Activated CD8-positive, alpha-beta memory T cell treated with anti-CD3 and anti-CD28 coated beads for 1 hour (primary cell): ENCODE measurements at places on chromosomes 4 and X.

DNA sequence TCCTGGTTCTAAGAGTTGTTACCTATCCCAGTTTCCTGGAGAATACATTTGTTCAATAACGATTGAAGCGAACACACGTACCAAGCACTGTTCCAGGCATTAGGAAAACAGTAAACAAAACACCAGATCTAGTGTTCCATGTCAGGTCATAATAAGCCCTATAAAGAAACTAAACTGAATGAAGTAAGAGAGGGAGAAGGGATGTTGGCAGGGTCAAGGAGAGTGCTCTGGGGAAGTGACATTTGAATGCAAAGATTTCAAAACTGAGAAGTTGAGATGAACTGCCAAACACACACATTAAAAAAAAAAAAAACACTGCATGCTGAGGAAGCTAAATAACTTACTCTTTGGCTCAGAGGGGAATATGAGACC, 14.4 kb upstream of the ENAM start:
- DNase-seq, result no peak

DNA sequence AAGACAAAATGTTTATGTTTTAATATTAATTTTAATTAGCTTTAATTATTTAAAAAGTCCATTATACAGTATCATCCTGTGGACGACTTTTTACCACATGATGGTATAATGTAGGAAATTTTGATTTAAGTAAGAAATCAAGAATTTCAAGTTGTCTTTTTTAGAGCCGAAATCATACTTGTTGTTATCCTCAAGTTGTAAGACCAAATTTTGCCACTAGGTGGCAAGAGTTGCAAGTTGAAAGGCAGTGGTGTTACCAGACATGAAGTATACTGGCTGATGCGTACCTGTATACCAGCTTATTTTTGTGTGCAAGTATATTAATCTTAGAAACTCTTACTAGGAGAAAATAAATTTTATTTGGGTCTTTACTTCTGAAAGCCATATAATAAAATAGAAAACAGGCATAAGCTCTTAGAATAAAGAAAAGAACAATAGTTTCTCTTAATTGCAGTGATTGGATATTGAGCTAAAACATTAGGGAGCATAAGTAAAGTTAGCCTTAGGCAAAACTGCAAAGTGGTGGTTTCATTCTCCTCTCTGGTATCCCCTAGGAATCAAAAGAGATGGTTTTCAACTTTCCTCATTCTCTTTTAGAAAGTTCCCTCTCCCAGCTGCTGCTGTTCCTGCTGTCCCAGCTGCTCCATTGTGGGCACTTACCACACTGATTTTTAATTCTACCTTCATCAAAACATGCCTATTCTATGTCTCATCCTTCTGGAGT, 118.0 kb upstream of the WDFY3 start:
- no peak for DNase-seq

- no peak for DNase-seq
Observed at GRCh38 chr4:116702949-116703348, 382.4 kb downstream of the TRAM1L1 start.

- no peak for DNase-seq
Observed at GRCh38 chrX:112832481-112833095, 8.0 kb downstream of the AMOT start.

DNA sequence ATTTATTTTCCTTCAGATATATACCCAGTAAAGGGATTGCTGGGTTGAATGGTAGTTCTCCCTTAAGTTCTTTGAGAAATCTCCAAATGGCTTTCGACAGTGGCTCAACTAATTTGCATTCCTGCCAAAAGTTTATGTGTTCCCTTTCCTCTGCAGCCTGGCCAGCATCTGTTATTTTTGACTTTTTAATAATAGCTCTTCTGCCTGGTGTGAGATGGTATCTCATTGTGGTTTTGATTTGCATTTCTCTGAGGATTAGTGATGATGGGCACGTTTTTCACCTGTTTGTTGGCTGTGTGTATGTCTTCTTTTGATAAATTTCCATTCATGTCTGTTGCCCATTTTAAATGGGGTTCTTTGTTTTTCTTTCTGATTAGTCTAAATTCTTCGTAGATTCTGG, 375.2 kb downstream of the UBE2NL start:
- DNase-seq, result no peak

DNA sequence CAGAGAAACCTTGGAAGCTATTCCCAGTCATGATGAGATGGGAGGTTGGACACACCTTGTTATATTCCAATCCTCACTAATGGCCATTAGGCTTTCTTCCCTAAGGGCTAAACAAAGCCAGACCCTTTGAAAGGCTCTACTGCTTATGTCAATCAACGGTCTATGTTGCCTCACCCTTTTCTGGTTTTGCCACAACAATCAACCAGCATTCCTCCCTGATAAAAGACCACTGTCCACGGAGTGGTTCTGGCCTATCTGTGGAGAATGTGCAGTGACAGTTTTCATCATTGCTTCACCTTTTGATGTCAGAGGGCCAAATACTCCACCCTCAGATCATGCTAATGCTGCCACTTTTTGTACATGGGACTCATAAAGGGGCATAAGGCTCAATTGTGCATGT, 913.4 kb downstream of the RPA4 start:
- DNase-seq, result no peak

- DNase-seq, result no peak
Observed at GRCh38 chrX:68902706-68903504, 74.1 kb downstream of the EFNB1 start.

- DNase-seq, result no peak
Observed at GRCh38 chr4:178778496-178778895, 1336.3 kb upstream of the AGA start.

- no peak for DNase-seq
Observed at GRCh38 chrX:153830640-153831428, 490 bp upstream of the PDZD4 start.

DNA sequence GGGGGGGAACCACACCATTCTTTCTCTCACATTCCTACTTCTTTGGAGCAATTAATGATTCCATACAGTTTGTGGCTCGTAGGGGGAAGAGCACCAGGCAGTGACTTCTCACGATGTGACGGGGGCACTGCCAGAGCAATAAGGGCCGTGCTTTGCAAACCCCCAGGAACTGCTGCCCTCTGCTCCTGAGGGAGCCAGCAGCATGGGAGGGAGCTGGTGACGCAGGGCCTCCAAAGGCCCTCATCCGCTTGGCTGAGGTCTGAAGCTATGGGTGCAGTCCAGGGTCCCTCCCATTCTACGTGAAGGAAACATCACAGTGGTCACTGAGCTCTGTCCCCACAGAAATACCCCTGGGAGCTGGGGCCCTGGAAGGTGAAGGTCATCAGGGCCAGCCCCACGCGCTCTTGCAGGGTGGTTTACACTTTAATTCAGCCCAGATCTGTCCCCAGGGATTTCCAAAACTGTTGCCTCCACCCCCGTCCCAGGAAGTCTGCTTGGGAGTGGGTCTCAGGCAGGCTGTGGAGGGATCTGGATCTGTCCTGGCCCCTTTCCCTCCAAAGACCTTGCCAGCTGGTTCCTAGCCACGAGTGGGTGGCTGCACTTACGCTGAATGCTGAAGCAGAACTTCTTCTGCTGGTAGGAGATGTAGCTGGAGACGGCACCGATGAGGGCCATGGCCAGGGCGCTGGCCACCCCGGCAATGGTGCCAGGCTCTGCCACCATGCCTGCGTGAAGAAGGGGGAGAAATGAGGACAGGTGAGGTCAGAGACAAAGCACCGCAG, 82.6 kb downstream of the MTMR1 start:
- no peak for DNase-seq

- DNase-seq, result no peak
Observed at GRCh38 chrX:144275367-144275766, 391.5 kb downstream of the UBE2NL start.

DNA sequence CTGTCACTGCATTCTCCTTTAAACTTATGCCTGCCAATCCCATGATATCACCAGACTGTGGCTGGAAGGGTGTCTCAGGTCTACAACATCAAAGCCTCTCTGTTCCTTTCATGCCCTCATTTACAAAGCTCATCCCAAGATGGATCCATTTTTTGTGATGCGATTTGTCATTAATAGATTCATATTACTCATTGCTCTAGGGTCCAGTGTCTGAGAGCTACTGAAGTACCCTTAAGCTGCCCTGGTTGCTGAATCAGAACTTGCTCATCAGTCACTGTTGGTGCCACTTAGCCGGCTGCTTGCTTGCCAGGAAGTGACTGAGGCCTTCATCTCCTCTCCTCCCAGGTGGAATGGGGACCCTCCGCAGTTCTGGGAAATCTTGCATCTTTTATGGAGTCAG, 395.5 kb upstream of the BOD1L1 start:
- no peak for DNase-seq

- DNase-seq, result no peak
Observed at GRCh38 chr4:168570466-168570865, 73.6 kb downstream of the PALLD start.

DNA sequence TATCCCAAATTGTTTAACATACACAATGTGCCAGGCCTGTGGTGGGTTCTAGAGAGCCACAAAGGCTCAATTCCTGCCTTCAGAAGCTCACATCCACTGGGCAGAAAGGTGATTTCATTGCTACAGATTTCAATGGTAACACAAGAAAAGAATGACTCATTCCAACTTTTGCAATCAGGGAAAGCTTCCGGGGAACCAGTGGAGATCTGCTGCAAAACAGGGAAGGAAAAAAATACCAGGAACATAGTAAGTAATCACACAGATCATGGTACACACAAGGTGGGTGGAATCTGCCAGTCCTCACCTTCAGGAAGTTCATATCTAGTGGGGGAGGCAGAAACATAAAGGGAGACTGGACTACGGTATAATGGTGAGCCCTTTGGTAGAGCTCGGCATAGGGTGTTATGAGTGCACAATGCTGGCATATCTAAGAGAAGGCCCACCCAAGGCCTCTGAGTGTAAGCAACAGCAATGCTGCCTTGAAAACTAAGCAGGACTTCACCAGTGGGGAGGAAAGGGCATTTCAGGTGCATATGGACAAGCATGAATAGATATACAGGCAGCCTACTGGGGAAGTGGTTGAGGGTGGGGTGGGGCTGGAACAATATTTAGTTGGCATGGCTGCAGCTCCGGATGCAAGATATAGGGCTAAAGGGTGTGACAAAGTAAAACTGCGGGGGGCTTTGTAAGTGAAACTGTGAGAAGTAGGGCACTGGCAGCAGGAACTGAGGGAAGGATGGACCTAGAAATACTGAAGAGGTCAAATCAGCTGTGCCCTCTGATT, 24.2 kb downstream of the GPRIN3 start:
- DNase-seq, result no peak

DNA sequence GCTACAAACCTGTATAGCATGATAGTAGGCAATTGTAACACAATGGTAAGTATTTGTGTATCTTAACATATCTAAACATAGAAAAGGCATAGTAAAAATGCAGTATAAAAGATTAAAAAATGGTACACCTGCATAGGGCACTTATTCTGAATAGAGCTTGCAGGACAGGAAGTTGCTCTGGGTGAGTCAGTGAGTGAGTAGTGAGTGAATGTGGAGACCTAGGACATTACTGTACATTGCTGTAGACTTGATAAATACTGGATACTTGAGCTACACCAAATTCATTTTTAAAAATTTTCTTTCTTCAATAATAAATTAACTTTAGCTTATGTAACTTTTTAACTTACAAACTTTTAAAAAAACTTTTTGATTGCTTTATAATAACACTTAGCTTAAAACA, 68.2 kb upstream of the MAML3 start:
- no peak for DNase-seq

GRCh38 chrX:120769576-120770341, 105.9 kb downstream of the CT47B1 start:
- no peak for DNase-seq

DNA sequence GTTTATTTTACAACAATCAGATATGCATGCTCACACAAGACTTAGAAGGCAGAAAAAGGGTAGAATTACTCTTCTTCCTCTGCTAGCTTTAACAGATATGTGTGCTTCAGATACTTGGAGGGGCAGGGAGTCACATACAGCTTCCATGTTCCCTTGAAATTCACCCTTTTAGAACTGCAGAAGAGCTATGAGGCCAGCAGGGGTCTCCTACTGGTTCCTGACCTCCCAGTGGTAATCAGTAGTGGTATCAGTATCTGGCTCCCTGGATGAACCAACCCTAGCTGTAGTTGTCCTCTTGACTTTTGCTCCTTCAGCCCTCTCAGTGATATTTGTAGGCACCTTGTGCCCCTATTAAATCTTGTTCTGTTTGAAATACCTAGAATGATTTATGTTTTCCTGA, 81.5 kb downstream of the RCHY1 start:
- DNase-seq, result no peak

DNA sequence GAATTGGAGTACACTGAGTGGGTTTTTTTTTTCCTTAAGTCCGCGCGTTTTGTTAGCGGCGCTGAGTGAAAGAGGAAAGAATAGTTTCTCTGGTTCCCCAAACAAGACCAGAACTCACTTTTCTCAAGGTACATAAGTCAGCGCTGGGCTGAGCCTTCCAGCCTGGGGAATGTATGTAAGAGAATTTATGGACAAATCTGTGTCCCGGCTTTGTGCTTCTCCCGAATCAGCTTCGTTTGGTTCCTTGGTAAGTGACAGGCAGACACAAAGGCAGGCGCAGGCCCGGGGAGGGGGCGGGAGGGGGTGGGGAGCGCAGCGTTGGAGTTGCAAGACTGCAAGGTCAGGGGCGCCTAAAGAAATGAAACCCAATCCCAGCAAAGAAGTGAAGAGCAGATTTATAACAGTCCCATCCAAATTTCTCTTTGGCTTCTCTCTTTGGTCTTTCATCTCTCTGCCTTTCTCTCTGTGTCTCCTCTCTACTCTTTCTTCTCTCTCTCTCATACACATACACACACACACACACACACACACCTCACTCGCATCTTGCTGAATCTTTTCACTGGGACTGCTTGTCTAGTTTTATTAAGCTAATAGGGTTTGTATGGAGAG, 981 bp downstream of the TET2 start:
- peak; percentile 4 for DNase-seq

DNA sequence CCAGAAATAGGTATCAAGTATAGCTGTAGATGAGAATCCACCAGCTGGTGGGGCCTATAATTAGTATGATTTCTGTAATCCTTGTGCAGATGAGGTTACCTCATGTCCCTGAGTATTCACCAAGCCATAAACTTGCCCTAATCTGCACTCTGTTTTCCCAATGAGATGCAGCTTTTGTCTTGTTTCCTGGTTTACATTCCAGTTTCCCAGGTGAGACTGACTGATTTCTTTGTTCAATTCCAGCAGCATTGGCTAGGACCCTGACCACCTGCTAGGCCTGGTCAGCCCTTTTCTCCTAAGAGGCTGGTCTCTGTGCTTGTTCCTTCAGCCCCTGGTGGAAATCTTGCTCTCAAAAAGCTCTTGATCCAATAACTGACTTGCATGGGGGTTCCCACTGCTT, 44.6 kb downstream of the GABRB1 start:
- no peak for DNase-seq

- DNase-seq, result no peak
Observed at GRCh38 chr4:155811083-155811482, 52.3 kb downstream of the GUCY1B1 start.

- no peak for DNase-seq
Observed at GRCh38 chrX:141468940-141469339, 115.6 kb downstream of the SPANXA1 start.

DNA sequence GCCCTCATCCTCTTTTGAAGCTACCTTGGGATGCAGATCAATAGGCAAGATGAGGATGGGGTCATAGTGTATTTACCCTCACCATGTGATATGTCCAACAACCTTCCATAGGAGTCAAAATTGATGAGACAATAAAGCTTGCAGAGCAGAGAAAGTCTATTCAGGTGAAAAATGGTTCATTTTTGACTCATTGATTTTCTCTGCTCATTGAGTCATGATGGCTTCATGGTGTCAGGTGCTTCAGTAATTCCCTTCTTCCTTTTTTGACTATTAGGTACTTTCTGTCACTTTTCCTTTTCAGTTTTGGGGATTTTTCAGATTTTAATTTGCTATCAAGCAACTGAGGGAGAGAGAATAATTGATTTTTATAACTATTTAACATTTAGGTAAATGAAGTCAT, 55.9 kb upstream of the IL2 start:
- no peak for DNase-seq
